ENCODE measurements at places on chromosomes 4 and X.

DNA sequence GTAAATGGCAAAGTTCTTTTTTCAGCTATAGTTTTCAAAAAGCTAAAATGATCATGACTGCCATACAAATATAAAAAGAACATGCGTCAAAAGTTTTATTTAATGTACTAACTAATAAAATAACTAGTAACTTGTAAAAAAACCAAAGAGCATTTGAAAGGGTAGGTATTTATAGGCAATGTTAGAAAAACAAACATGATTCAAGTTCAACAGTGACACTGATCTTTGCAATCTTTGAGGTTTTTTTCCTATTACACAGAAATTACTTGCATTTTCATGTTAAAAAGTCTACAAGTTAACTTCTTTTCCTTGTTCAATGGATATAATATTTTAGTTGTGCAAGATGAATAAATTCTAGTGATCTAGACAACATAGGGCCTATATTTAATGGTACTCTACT lies 72.3 kb upstream of the GRID2 start:
- no peak for DNase-seq

- DNase-seq = no peak
Measured at GRCh38 chrX:9267415-9267814, 197.4 kb upstream of the TBL1X start.

- no peak for DNase-seq
Measured at GRCh38 chrX:9983441-9983840, 16.3 kb downstream of the CLDN34 start.

DNA sequence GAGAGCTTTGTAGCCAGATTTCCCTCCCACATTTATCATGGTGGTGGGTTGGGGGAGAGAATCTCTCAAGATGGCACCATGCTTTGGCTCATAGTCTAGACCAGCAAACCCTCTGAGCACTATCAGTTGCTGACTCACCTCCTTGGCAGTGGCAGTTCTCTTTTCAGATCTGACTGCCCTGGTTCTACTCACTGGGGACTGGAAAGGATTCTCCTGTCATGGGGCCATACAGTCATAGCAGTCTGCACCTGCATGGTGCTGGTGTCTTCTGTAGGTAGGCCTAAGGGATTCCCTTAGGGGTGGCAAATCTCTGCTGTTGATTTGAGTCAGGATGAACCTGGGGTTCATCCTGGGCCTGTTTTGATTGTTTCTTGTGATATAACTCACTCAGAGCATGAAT lies 2.6 kb downstream of the TEX13B start:
- DNase-seq = no peak

- DNase-seq = no peak
Measured at GRCh38 chrX:47172549-47172948, 21.1 kb upstream of the UBA1 start.

DNA sequence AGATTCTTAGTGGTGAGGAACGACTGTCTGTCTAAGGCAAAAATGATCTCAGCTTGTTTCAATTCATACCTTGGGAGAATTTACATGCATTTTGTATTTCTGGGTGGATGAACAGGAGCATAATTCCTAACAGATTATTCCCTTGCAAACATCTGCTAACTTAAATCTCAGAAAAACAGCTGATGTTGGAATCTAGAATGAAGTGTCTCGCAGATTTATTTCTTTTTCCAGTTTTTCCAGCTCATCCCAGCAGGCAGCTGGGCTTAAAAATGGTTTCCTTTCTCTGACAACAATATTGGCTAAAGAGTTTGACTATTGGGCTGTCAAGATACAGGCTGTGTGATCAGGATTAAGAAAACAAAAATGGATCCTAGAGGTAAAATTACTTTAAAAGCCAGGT lies 1.1 kb downstream of the LNX1 start:
- no peak for DNase-seq

DNA sequence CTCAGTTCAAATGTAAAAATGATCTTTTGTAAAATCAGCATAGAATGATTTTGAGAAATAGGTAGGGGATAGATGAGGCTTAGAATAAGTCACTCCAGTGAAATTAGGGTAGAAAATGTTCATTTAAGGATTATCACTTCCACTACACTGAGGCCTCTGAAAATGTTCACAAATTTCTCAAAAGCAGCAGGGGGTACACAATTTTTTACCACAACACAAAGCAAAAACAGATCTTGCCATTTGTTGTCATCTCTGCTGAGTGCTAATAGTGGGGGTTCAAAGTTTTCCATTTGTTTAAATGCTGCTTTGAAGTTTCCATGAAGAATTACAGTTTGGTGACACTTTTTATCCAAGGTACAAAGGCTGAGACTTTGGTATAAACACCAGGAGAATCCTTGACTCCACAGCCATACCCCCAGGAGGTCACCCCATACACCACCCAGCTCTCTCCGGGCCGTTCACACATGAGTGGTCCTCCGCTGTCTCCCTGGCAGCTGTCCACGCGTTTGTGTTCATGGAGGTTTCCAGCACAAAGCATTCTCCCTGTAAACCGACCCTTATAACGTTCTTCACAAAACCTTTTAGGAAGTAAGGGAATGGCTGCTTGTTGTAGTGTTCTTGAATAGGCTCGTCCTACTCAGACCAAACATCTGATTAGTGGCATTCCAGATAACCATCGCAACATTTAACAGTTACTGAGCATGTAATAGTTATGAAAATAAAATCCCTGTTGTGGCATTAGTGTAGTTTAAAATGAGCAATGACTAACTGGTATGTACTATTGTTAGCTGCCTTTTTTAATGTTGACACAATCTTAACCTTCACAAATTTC lies 71.0 kb downstream of the PRSS12 start:
- no peak for DNase-seq

DNA sequence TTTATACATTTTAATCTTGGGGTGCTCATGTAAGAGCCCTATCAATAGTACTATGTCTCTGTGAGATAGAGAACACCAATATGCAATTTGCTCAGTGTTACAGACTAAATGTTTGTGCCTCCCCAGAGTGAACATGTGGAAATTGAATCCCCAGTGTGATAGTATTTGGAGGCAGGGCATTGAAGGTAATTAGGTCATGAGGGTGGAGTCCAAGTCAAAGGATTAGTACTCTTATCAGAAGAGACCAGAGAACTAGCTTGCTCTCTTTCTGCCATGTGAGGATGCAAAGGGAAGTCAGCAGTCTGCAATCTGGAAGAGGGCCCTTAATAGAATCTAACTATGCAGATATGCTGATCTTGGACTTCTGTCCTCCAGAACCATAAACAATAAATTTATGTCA lies 1317.0 kb downstream of the STIM2 start:
- DNase-seq = no peak

- no peak for DNase-seq
Measured at GRCh38 chr4:20901851-20902250, 201.6 kb downstream of the PACRGL start.

DNA sequence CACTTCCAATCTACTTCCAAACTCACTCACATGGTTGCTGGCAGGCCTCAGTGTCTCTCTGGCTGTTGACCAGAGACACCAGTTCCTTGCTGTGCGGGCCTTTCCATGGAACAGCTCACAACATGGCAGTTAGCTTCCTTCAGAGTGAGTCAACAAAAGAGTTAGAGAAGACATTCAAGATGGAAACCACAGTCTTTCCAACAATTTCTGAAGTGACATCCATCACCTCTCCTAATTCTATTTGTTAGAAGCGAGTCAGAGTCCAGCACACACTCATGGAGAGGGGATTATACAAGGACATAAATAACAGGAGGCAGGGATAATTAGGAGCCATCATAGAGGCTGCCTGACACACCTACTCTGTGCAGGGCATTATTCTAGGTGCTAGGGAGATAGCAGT lies 62.5 kb upstream of the TMEM164 start:
- DNase-seq = no peak

DNA sequence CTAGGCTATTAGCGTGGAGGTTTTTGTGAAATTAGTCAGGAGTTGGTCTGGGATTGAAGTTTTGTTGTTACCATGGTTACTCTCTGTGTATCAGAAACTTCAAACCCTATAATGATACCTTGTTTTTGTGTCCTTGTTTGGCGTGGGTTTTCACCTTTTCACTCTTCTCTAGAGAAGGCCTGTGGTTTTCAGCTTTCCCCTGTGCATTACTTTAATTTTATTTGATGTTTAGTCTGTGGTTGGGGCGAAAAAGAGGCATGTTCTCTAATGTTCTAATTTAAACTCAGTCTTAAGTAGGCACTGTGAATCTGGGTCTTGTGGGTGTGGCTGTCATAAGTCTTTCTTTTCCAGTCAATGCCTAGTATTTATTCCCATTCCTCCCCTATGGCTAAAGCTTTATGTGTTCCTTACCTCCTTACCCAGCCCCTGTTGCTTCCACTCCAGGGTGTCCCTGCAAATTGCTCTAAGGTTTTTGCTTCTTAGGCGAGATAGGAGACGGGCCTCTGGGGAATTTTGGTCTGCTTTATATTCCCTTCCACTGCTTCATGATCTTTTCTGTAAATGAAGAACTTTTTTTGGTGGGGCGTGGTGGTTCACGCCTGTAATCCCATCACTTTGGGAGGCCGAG lies 326.3 kb upstream of the ZCCHC13 start:
- DNase-seq = no peak

DNA sequence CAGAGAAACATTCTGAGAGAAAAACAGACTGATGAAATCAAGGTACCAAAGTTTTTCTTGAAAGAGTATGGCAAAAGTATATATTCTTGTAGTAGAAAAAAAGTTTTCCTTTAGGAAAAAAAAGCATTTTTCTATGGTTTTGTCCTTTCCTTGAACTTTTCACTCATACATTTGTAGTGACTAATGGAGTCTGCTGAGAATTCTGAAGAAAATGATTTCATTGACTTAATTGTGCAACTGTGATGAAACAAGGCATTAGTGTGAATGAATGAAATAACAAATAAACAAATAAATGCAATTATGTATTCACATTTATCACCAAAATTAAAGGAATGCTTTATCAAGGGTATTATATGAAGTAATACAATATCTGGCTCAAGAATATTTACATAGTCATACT lies 5.7 kb downstream of the CSN1S1 start:
- peak; percentile 9 for DNase-seq

GRCh38 chr4:145791988-145792387 lies 112.0 kb downstream of the C4orf51 start:
- DNase-seq = no peak

DNA sequence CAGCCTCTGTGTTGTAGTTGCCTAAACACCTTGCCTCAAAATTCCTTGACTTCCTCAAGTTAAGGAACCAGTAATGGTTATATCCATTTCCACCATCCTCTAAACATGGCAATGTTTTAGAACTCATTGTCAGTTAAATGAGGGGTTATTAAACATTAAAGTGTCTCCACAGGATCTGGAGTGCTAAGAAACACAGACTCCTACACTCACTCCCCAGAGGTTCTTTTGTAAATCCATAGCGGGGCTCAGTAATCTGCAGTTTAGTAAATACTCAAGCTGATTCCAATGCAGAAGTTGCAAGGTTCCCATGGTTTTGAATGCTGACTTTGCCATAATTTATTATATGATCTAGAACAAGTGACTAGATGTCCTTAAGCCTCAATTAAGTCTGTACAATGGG lies 245.5 kb downstream of the GPAT3 start:
- no peak for DNase-seq

GRCh38 chr4:78092850-78093249 lies 35.7 kb downstream of the FRAS1 start:
- DNase-seq = no peak

DNA sequence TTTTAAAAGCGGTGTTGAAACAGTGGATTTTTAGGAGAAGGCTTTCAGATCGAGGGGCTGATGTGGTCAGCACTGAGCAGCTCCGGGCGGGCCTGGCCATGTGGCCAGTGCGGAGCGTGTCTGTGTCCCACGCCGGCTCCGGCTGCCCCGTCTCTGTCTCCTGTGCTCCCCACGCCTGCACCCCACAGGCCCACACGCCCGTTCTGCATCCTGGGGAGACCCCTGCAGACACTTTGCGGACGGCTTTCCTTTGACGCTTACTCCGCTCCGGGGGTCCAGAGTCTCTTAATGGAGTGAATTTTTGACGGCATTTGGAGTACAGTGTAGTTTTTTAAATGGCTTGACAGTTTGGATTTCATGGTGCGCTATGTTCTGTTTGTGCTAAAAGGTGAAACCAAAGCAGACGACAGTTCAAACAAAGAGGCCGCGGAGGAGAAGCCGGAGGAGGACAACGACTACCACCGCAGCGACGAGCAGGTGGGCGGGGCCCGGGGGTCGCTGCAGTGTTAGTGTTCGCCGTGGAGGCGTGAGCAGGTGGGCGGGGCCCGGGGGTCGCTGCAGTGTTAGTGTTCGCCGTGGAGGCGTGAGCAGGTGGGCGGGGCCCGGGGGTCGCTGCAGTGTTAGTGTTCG lies 38.7 kb downstream of the PCGF3 start:
- no peak for DNase-seq

DNA sequence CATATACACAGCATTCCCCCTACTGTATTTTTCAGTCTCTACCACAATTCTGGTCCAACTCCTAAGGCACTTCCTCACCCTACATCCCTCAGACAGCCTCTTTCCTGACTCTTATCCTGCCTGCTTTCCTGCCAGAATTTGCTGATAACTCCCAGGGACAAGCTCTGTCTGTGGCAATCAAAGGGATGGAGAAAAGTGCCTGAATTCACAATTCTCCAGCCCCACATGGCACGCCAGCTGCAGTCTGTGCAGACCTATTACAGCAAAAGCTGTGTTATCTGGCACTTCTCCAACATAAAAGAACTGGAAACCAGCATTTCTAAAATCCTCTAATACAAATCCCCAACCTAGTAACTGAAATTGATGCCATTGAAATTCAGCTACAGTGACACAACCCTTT lies 404.8 kb downstream of the KLHL13 start:
- DNase-seq = no peak

- DNase-seq = no peak
Measured at GRCh38 chrX:74853255-74853654, 72.0 kb downstream of the NEXMIF start.

- DNase-seq = no peak
Measured at GRCh38 chr4:172657081-172657480, 511.5 kb upstream of the GALNT7 start.

GRCh38 chr4:13089659-13089998 lies 394.5 kb downstream of the RAB28 start:
- DNase-seq = no peak
